ENCODE measurements at places on chromosomes 2 and 18.
A peak's percentile ranks its signal among the peaks of the same experiment; 100 is the strongest.

DNA sequence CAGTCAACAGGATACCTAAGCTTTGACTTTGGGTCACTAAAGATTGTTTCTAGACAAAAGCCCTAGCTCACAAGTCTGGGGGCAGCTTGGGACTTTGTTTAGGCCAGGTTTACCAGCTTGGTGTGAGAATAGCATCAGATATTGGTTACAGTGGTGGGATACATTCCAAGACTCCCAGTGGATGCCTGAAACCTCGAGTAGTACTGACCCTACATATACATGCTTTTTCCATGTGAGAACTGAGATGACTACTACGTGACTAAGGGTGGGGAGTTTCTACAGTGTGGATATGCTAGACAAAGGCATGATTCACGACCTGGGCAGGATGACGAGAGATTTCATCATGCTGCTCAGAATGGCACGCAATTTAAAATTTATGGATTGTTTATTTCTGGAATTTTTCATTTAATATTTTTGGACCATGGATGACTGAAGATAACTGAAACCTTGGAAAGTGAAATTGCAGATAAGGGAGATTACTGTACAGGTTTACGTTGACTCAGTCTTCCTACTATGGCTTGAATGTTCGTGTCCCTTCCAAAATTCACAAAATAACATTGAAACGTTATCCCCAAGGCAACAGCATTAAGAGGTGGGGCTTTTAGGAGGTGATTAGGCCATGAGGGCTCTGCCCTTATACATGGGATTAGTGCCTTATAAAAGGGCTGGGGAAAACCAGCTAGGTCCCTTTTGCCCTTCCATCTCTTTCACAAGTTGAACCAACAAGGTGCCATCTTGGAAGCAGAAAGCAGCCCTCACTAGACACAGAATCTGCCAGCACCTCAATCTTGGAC lies 50.2 kb upstream of the CTAGE1 start:
- no peak for DNase-seq

- DNase-seq = no peak
Observed at GRCh38 chr18:23752363-23752762, 63.1 kb downstream of the LAMA3 start.

DNA sequence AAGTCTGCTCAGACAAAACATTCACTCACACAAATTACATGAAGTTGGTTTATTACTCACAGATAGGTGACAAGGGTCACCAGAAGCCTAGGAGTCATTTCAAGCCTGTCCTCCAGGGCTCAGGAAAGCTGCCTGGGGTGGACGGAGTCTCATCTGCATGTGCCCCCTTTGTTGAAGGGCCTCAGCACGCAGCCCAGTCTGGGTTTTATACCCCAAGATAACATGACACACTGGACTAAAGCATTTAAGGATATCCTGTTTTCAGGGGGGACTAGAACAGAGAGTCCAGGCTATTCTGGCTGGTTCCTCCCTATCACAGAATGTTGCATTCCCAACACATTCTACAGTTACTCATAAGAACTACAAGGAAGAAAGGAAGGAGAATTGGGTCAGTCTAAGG lies 164.7 kb downstream of the MREG start:
- no peak for DNase-seq

DNA sequence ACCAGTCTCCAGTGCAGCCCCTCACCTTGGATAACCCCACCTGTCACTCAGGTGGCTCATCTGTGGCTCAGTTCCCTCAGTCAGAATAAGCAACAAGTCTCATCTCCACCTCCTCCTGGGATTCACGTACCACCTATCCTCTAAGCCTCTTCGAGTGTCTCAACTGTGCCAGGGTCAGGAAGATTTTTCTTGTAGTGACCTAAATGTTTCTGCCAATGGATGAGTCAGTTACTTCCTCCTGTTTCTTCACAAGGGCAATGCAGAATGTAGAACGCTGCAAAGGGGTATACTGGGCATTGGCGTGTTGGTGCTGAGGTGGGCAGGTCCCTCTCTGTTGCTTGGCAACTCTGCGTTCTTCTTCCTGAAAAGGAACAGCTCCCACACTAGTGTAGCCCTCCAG lies 213.3 kb upstream of the CXCR4 start:
- DNase-seq = peak; percentile 42

GRCh38 chr2:108579623-108580022 lies 45.4 kb downstream of the LIMS1 start:
- DNase-seq = no peak
